Endothelial cell (in vitro differentiated cells): ENCODE measurements at places on chromosomes 1 and 21. TPM values are rescaled to one million over a fixed set of nuclear protein-coding genes. Genes with fewer than 3 reads are reported as not detected.

The VWA1 gene
- 34.2 TPM for total RNA-seq

The SMPDL3B gene
- 3.3 TPM for total RNA-seq

The CAPN8 gene
- 0.13 TPM for total RNA-seq

GRCh38 chr1:184387069-184387475, 243 bp downstream of the C1orf21 start:
- no peak for DNase-seq
- H3K4me1 ChIP-seq, result peaks cover 14% of the 10 kb centered on the region
- H3K36me3 ChIP-seq, result peaks cover 6% of the 10 kb centered on the region
- H3K27me3 ChIP-seq, result peaks cover 13% of the 10 kb centered on the region
- H3K4me3 ChIP-seq, result peak overlapping the region; percentile 82

- DNase-seq, result no peak
- H3K4me3 ChIP-seq, result no peak overlapping the region
- no peaks in the 10 kb centered on the region for H3K36me3 ChIP-seq
- H3K4me1 ChIP-seq, result peaks cover 8% of the 10 kb centered on the region
These were observed 34.5 kb downstream of the MYOM3 start for GRCh38 chr1:24077278-24077978.

DNA sequence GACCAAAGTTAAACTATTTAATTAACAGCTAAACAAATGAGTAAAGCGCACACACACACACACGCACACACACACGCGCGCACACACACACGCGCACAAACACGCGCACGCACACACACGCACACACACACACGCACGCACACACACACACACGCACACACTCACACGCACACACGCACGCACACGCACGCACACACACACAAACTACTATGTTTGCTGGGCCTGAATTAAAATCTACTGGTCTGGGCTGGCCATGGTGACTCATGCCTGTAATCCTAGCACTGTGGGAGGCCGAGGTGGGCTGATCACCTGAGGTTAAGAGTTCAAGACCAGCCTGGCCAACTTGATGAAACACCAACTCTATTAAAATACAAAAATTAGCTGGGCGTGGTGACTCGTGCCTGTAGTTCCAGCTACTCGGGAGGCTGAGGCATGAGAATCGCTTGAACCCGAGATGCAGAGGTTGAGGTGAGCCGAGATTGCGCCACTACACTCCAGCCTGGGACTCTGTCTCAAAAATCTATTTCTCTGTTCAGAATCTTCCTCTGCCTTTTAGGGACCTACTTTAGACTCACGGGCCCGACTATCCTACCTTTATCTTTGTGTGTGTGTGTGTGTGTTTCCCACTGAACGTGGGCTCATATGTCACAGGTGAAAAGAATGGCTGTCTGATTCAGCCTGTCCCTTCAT, 37.5 kb upstream of the DNAJC11 start:
- peaks cover 4% of the 10 kb centered on the region for H3K4me1 ChIP-seq
- no peak for DNase-seq
- no peaks in the 10 kb centered on the region for H3K27me3 ChIP-seq
- no peak overlapping the region for H3K4me3 ChIP-seq

DNA sequence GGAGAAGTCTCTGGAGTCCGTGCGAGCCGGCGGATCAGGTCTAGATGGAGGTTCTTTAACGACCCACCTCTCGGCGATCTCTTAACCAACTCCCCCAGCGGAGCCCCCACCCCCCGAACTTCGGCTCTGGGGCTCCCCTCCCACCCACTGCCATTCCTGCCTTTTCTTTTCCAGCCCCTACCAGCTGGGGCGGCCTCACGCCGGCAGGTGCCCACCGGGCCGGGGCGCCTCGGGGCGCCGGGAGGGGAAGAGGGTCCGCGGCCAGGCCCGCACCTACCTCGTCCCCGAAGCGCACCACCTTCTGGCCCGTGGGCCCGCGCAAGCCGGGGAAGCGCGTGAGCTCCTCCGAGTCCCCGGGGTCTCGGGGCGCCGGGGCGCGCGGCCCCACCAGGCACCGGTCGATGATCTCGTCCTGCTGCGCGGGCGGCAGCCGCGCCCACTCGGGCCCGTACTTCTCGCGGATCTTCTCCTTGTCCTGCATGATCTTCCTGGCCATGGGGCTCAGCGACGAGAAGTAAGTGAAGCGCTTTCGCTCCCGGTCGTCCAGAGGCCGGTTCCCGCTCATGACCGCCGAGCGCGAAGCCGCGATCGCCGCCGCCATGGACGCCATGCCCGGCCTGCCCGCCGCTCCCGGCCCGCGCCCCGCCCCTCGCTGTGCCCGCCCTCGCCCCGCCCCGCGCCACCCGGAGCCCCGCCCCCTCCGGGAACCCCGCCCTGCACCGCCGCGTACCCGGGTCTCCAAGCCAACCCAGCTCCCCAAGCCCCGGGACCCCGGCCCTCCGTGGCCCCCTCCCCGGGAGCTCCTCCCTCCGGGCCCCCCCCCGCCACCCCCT, at the start of gene C1orf198:
TSS of gene C1orf198 (minus strand) at position 619 of the 833 bp plus-strand sequence. CDS start at position 610, 9 bp downstream.
- DNase-seq, result peak; percentile 89
- H3K27me3 ChIP-seq, result peaks cover 9% of the 10 kb centered on the region
- no peaks in the 10 kb centered on the region for H3K36me3 ChIP-seq

DNA sequence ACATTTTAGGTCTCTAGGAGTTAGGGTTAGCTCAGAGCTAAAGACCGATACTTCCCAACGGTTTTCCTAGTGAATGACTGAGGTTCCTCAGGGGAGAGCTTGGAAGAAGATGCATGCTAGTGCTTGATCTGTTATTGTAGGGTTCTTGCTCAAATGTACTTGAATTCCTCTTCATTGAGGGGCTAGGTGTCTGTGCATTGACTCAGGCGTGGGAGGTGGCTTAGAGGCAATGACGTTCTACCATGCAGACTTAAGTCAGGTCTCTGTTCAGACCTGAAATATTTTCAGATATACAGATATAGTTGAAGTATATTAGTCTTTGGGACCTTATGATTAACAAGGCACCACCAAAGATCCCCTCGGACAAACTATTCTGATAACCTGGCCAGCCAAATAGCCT, 23.5 kb downstream of the S100A10 start:
- no peak overlapping the region for H3K27ac ChIP-seq
- no peaks in the 10 kb centered on the region for H3K36me3 ChIP-seq
- no peak overlapping the region for H3K4me3 ChIP-seq
- no peak for DNase-seq
- H3K4me1 ChIP-seq, result peaks cover 13% of the 10 kb centered on the region
- no peaks in the 10 kb centered on the region for H3K27me3 ChIP-seq

DNA sequence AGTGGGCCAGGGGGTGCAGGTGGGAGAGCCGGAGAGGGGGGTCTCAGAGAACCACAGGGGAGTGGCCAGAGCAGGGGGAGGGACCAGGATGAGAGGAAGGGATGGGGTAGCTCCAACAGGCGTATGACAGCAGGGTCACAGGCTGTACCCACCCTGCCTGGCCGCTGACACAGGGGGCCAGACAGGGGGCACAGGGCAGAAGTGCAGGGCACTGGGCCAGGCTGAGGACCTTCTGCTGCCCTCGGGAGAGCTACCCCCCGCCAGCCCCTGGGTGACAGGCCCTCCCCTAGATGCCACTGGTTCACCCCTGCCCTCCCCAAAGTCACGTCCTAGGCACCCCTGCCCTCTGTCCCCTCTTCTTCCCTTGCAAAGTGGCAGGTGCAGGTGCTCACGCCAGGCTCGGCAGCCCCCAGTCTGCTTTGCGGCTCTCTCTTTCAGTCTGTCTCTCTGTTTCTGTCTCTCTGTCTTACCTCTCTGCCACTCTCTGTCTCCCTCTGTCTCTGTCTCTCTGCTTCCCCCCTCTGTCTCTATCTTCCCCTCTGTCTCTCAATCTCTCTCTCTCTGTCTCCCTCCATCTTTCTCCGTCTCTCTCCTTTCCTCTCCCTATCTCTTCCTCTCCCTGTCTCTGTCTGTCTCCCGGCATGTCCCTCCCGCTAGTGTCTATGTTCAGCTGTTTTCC, 48.5 kb downstream of the WNT9A start:
- peak; percentile 1 for DNase-seq
- H3K4me1 ChIP-seq, result no peaks in the 10 kb centered on the region
- no peak overlapping the region for H3K4me3 ChIP-seq
- H3K36me3 ChIP-seq, result peaks cover 4% of the 10 kb centered on the region

DNA sequence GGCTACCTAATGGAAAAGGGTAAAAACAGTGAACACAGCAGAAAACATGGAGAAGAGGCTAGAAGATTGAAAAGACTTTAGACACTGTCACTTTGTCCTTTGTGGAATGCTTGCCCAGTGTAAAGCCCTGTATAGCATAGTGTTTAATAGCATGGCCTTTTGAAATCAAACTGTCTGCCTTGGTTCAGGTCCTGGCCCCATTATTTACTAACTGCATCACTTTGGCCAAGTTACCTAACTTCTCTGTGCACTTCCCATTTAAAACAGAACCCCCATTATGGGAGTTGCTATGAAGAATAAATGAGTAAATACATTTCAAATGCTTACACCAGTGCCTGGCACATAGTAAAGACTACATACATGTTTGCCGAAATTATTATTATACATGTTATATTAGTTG, 12.1 kb downstream of the PHC2 start:
- H3K36me3 ChIP-seq, result peaks cover 12% of the 10 kb centered on the region
- no peak overlapping the region for H3K4me3 ChIP-seq
- no peak for DNase-seq
- H3K27ac ChIP-seq, result no peak overlapping the region
- H3K27me3 ChIP-seq, result peaks cover 1% of the 10 kb centered on the region

DNA sequence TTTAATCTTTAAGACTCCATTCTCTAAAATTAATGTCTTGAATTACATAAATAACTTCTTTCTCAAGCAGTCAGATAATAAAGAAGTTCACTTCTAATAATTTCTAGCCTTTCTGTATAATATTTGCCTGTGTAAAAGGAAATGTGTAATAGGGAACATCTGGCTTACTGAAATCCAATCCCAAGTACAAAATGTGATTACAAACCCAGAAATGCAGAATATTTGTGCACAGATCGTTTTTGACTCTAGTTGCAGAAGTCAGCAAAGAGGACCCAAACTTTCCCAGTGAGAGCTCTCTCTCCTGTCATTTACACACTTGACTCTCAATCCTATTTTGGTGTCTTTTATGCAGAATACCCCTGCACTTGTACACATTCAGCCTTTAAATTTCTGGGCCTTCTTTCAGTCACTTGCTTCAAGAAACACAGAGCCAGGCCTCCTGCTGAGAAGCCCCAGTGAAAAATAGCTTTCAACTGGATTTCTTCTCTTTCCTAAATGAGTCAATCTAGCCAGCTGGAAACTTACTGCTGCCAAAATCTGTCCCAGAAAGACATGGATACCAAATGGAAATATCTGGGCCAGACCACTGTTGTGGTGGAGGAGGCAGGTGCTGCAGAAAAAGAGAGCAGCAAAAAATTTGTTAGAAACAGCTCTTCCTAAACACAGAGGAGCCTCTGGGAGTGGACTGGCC, 68.5 kb upstream of the ADAM30 start:
- H3K4me3 ChIP-seq, result no peak overlapping the region
- peaks cover 2% of the 10 kb centered on the region for H3K27me3 ChIP-seq
- no peak overlapping the region for H3K27ac ChIP-seq
- DNase-seq, result no peak
- peaks cover 6% of the 10 kb centered on the region for H3K36me3 ChIP-seq
- H3K4me1 ChIP-seq, result peaks cover 6% of the 10 kb centered on the region

DNA sequence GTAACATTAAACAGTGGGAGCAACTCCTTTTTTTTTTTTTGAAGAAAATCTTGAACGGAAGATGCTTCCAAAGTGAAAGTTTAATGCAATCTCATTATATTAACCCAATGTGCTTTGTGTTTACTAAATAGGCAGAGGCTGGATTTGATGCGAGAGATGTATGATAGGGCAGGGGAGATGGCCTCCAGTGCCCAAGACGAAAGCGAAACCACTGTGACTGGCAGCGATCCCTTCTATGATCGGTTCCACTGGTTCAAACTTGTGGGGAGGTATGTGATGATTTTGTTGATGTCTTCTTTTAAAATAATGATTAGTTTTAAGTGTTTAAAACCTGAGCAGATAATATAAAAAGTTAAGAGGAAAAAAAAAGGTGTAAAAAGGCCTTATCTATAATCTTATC, 74.2 kb upstream of the PGD start:
- peaks cover 5% of the 10 kb centered on the region for H3K4me1 ChIP-seq
- no peak overlapping the region for H3K4me3 ChIP-seq
- no peak overlapping the region for H3K27ac ChIP-seq
- H3K36me3 ChIP-seq, result peaks cover 28% of the 10 kb centered on the region

DNA sequence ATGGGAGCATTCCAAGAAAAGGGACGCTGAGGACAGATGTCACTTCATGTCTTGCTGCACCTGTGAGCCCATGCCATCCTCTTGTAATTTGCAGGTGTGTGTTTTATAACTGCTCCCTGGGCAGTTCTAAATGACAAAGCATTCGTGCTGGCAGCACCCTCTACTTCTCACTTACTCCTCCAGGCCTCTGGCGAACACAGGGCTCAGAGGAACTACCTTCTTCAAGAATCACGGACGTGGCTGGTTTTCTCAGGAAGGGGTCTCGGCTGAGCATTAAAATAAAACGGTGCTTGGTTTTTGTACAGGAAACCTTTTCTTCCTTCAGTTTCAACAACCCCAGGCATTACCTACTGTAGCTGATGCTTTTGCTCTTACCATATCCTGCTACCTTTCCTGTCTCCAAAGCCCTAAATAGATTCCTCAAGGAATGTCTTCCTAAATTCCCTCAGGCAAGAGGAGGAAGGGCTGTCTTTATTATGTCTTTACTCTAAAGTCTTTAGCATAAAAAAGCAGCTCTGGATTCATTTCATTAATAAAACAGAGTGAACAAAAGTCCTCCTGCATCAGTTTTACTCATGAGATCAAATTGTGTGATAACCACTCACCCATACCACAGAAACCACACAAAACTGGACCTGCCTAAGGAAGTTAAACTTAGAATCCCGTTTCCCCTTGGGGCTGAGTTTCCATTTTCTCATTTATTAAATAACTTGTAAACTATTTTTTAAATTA, 79.0 kb upstream of the MAP10 start:
- no peaks in the 10 kb centered on the region for H3K27me3 ChIP-seq
- peak; percentile 19 for DNase-seq
- H3K27ac ChIP-seq, result peak overlapping the region; percentile 86
- H3K4me3 ChIP-seq, result no peak overlapping the region

- H3K36me3 ChIP-seq, result no peaks in the 10 kb centered on the region
- no peak overlapping the region for H3K4me3 ChIP-seq
- no peak overlapping the region for H3K27ac ChIP-seq
- H3K4me1 ChIP-seq, result no peaks in the 10 kb centered on the region
These were observed 4.0 kb downstream of the STPG1 start for GRCh38 chr1:24409535-24409934.
